ENCODE measurements at places on chromosomes 5 and 9. TPM values are rescaled to one million over a fixed set of nuclear protein-coding genes. Genes with fewer than 3 reads are reported as not detected.

DNA sequence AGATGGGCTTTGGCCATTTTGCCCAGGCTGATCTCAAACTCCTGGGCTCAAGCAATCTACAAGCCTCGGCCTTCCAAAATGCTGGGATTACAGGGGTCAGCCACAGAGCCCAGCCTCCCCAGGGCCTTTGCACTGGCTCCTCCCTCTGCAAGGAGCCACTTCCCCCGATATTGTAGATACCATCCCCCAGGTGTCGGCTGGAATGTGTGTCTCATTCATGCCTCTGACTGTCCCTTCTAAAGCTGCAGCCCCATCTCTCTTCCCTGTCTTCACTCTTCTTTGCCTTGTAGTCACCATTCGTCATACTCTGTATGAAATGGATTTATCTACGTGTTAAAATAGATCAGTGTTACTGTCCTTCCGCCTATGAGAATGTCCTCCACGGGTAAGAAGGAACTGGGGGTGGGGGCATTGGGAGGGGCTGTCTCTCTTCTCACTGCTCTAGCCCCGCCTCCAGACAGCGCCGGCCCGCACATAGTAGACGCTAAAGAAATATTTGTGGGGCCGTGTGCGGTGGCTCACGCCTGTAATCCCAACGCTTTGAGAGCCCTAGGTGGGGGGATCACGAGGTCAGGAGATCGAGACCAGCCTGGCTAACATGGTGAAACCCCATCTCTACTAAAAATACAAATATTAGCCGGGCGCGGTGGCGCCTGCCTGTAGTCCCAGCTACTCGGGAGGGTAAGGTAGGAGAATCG, 68.5 kb downstream of the LMX1B start:
- no peaks in the 10 kb centered on the region for H3K36me3 ChIP-seq
- peaks cover 5% of the 10 kb centered on the region for H3K4me1 ChIP-seq
- no peak overlapping the region for H3K27ac ChIP-seq
- H3K4me3 ChIP-seq: no peak overlapping the region
- peaks cover 79% of the 10 kb centered on the region for H3K27me3 ChIP-seq
- DNase-seq: no peak

- no peak for DNase-seq
- no peak overlapping the region for H3K4me3 ChIP-seq
- no peaks in the 10 kb centered on the region for H3K27me3 ChIP-seq
- H3K27ac ChIP-seq: peak overlapping the region; percentile 67
- H3K4me1 ChIP-seq: peaks cover 76% of the 10 kb centered on the region
- peaks cover 47% of the 10 kb centered on the region for H3K36me3 ChIP-seq
Measured at GRCh38 chr5:132417010-132417439, 47.5 kb downstream of the SLC22A5 start.

DNA sequence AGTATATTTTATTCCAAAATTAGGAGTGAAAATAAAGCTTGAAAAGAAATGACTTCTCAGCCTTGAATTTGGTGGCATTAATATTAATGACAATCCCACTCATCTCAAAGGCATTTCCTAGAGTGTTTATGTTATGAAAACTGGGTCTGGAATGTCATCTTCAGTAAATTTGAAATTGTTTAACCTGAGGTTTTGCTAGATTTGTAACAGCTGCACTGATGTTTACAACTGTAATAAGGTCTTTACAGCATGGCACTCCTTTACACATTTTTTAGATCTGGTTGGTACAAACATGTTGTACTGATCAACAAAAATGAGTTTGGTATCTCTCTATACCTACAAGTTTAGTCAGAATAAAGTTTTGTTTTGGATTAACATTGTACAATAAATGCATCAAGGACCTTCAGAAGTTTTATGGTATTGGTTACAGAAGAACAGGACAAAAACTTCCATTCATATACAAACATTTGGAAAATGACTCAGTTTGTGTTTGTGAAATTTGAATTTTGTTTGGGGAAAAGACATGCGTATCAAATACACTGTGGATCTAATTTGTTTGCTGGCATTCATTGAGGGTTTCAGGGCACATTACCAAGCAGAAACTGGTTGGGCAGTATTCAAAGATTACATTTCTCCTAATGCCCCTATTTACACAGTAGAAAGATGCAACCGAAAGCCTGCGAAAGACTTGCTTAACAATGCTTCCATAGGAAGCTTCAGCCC, 11.6 kb downstream of the FANCC start:
- H3K4me1 ChIP-seq: peaks cover 12% of the 10 kb centered on the region
- H3K27ac ChIP-seq: no peak overlapping the region
- DNase-seq: no peak
- H3K27me3 ChIP-seq: no peaks in the 10 kb centered on the region

GRCh38 chr9:93771276-93771675, 183.9 kb downstream of the BARX1 start:
- no peak overlapping the region for H3K27ac ChIP-seq
- H3K27me3 ChIP-seq: peaks cover 3% of the 10 kb centered on the region
- H3K4me1 ChIP-seq: no peaks in the 10 kb centered on the region
- H3K4me3 ChIP-seq: no peak overlapping the region
- H3K36me3 ChIP-seq: no peaks in the 10 kb centered on the region

DNA sequence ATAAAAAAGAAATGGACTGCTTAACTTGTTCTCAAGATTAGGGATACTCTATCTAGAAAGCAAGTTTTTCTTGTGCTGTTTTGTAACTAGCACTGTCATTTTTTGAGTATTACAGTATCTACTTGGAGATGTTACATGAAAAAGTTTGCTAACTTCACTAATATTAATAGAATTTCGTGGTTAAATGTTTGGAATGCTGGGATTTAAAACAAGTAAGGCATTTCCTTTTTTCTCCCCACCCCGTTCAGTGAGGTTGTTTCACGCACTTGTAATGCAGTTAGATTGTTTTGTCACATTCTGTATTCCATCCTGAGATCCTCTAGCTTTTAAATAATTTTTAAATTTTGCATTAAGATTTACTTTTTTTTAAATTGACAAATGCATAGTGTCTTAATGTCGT, 20.0 kb upstream of the TEK start:
- H3K4me3 ChIP-seq: no peak overlapping the region
- no peak overlapping the region for H3K27ac ChIP-seq
- no peaks in the 10 kb centered on the region for H3K27me3 ChIP-seq
- DNase-seq: no peak
- H3K4me1 ChIP-seq: peaks cover 7% of the 10 kb centered on the region

DNA sequence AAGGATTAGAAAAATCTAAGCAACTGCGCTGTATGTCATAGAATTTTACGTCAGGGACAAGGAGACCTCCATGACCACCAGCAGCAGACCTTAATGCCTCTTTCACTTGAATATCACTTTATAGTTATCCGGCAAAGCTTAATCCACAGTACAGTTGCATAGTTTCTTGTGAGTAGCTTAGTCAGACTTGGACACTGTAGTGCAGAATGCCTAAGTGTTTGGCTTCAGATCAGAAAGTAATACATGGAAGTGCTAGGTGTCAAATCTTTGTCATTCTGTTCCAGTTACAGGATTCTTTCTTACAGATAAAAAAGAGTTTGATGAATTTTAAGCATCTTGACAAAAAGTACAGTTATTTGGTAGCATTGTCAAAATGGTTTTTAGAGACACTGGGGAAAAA, 239.9 kb upstream of the PAPPA start:
- no peak overlapping the region for H3K4me3 ChIP-seq
- no peaks in the 10 kb centered on the region for H3K4me1 ChIP-seq
- no peak for DNase-seq
- no peaks in the 10 kb centered on the region for H3K36me3 ChIP-seq
- no peak overlapping the region for H3K27ac ChIP-seq
- H3K27me3 ChIP-seq: peaks cover 2% of the 10 kb centered on the region

DNA sequence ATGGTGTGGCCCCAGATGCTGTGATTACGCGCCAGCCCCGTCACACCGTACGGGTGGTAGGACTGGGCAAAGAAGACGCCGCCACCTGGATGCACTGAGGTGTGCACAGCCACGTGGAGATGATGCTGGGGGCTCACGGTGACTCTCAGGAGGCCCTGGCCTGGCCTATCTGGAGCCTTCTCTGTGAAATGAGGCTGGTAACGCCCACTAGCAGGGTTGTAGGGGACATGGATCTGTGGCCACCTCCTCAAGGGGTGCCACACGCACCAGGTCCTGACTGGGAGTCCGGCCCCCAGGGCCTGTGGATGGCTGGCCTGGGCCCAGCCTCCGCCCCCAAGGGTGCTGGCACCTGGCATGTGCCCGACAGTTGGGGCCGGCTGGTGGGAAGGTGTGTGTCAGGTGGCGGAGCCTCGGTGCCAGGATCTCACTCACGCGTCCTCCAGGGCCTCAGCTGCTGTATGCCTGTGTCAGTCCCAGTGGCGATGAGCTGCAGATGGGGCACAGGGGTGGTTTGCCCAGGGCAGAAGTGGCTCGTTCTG, 32.4 kb downstream of the NEK6 start:
- no peak overlapping the region for H3K27ac ChIP-seq
- H3K36me3 ChIP-seq: no peaks in the 10 kb centered on the region

GRCh38 chr5:82445726-82446335, 167.7 kb upstream of the RPS23 start:
- H3K27ac ChIP-seq: no peak overlapping the region
- no peak for DNase-seq
- no peaks in the 10 kb centered on the region for H3K4me1 ChIP-seq
- H3K36me3 ChIP-seq: no peaks in the 10 kb centered on the region
- H3K4me3 ChIP-seq: no peak overlapping the region
- H3K27me3 ChIP-seq: peaks cover 7% of the 10 kb centered on the region

- peak overlapping the region; percentile 55 for H3K27ac ChIP-seq
- H3K36me3 ChIP-seq: peaks cover 2% of the 10 kb centered on the region
- peak overlapping the region; percentile 76 for H3K4me3 ChIP-seq
- H3K4me1 ChIP-seq: peaks cover 25% of the 10 kb centered on the region
- DNase-seq: no peak
- peaks cover 11% of the 10 kb centered on the region for H3K27me3 ChIP-seq
Measured at GRCh38 chr5:79513308-79513703, 628 bp downstream of the HOMER1 start.

DNA sequence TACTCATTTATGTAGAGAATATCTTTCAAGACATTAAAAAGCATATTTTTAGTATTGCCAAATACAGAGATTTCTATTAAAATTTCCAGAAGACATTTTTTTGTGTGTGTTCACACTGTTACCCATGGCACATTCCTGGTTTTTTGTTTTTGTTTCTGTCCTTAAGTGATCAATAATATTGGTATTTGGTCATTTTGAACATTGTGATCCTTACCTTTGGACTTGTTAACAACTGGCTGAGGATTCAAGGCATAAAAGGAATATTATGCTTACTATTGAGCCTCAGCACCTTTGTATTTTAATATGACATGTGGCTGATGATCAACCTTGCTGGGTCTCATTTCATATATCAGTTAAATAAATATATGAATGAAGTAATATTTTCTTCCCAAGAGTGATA, 41.9 kb downstream of the ITGA1 start:
- H3K36me3 ChIP-seq: peaks cover 4% of the 10 kb centered on the region
- DNase-seq: no peak
- H3K4me3 ChIP-seq: no peak overlapping the region
- H3K27me3 ChIP-seq: no peaks in the 10 kb centered on the region

GRCh38 chr5:62596096-62596495, 17.5 kb downstream of the LRRC70 start:
- H3K27ac ChIP-seq: no peak overlapping the region
- no peaks in the 10 kb centered on the region for H3K27me3 ChIP-seq
- no peak overlapping the region for H3K4me3 ChIP-seq
- DNase-seq: no peak
- H3K4me1 ChIP-seq: no peaks in the 10 kb centered on the region

GRCh38 chr9:93031629-93032430, 26.7 kb upstream of the SUSD3 start:
- peak overlapping the region; percentile 40 for H3K27ac ChIP-seq
- no peak overlapping the region for H3K4me3 ChIP-seq
- H3K4me1 ChIP-seq: peaks cover 39% of the 10 kb centered on the region

DNA sequence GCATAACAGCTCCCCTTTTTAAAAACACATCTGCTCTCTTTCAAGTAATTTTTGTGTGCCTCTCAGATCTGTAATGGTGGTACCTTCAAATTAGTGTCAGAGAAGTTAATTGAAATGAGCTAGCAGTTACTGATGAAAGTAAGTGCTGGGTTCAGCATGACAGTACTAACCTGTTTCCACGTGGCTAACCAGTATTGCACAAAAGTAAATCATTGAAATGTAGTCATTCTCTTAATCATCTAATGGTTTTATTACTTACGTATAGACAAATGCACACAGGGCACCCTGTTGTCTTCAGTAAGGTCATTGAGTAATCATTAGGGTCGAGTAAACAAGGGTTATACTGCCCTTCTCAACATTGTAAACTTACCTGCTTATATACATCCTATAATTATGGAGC, 157.8 kb upstream of the PRR16 start:
- no peaks in the 10 kb centered on the region for H3K27me3 ChIP-seq
- no peak overlapping the region for H3K27ac ChIP-seq
- H3K36me3 ChIP-seq: no peaks in the 10 kb centered on the region
- no peak for DNase-seq

- H3K36me3 ChIP-seq: no peaks in the 10 kb centered on the region
- no peaks in the 10 kb centered on the region for H3K4me1 ChIP-seq
- H3K27me3 ChIP-seq: peaks cover 1% of the 10 kb centered on the region
- H3K27ac ChIP-seq: no peak overlapping the region
- DNase-seq: no peak
- H3K4me3 ChIP-seq: no peak overlapping the region
Measured at GRCh38 chr5:94422812-94423211, 195.6 kb downstream of the KIAA0825 start.

DNA sequence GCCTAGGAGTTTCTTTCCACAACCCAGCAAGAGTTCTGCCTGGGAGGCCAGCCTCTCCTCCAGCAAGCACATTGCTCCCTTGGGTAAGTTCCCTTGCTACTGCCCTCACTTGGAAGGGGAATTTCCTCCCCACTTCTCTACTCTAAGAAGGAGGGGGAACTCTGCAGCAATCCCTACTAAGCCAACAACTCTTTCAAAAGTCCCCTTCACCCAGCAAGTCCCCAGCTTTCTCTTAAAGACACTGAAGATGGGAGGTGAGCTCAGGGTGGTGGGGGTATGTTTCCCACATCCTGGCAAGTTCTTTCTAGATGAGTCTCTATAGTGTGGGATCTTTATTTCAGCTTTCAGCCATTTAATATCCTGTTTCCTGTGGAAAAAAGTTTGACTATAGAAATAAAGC, 49.0 kb downstream of the PDE8B start:
- no peak for DNase-seq
- H3K4me1 ChIP-seq: peaks cover 7% of the 10 kb centered on the region
- H3K36me3 ChIP-seq: no peaks in the 10 kb centered on the region
- no peak overlapping the region for H3K4me3 ChIP-seq
- no peak overlapping the region for H3K27ac ChIP-seq

GRCh38 chr5:123500471-123500870, 11.5 kb upstream of the CSNK1G3 start:
- peaks cover 2% of the 10 kb centered on the region for H3K4me1 ChIP-seq
- H3K27me3 ChIP-seq: peaks cover 10% of the 10 kb centered on the region
- no peak for DNase-seq

Gene SNCB
- total RNA-seq: 0.28 TPM

Gene PCDHA6
- not detected for total RNA-seq

Gene ZNF483
- 7.0 TPM for total RNA-seq

Gene POLK
- total RNA-seq: 27.6 TPM

Gene ITK
- 324 TPM for total RNA-seq

Gene PRR7
- total RNA-seq: 10.6 TPM

Gene TSLP
- 0.99 TPM for total RNA-seq

Gene PCDHGA3
- total RNA-seq: 0.14 TPM

All from activated naive CD8-positive, alpha-beta T cell treated with anti-CD3 and anti-CD28 coated beads, Interleukin-2, amount 10 ng/mL, durations not matched to agents 7 days and 5 days (primary cell).